AG04449 (cell line): ENCODE measurements at places on chromosomes 6 and 20.

DNA sequence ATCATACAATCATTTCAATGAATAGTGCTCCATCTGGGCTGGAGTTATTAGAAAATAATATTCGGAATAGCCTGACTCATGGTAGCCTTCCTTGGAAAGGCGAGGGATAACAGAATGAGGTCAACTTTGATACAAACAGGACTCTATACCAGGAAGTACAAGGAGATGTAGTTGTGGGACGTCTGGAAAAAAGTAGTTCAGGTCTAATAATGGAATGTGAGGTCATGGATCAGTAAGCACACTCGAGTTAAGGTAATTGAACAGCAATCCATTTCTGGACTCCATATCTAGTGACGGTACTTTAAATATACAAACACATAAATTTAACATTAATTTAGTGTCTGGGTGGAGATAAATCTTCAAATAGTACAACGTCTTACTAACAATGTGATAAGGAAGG, 1204.0 kb upstream of the ADGRB3 start:
- DNase-seq: no peak

DNA sequence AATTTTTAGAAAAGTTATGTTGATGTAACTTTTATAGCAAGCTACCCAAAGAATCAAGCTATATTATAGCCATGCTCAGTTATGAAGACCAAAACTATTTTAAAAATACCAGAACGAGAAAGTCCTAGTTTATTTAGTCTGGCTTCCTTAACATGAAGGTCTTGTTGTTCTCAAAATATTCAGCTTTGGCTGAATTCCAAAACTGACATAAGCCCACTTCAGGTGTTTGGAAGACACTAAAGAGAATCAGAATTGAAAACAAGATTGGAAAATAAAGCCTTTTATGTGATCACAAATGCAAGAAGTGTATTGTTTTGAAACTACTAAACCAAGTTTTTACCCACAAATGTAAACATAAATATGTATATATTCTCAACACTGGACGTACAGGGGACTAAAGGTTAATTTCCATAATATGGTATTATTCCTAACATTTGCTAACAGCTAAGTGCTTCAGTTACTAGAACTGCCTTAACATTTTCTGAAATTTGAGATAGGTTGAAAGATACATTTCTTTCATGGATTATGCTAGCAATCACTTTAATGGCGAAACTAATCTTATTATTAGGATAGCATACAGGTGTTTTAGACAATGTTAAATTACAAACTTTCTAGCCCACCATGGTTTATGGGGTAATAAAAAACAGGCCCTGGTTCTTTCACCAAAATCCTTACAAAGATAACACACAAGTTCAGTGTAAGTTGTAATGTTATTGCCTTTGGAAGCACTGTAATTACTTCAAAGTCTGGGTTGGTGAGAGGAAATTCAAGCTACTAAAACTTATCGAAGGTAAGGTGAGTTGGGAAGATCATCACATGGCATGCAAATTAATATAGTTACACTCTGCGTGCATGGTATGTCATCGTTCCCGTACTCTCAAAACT, 1.6 kb downstream of the MAP3K5 start:
- no peak for DNase-seq

GRCh38 chr20:4235512-4236043, 220.2 kb upstream of the RNF24 start:
- no peak for DNase-seq

GRCh38 chr20:6055981-6056569, 2.2 kb upstream of the LRRN4 start:
- no peak for DNase-seq
